Activated CD4-positive, alpha-beta memory T cell treated with anti-CD3 and anti-CD28 coated beads for 36 hours (primary cell): ENCODE measurements at places on chromosomes 11 and 22. TPM values are rescaled to one million over a fixed set of nuclear protein-coding genes. Genes with fewer than 3 reads are reported as not detected.

- H3K4me3 ChIP-seq, result peak within 1 kb of the TSS; percentile 55
- peaks cover 42% of the 10 kb centered on the region for H3K27me3 ChIP-seq
- H3K27ac ChIP-seq, result no peak within 1 kb of the TSS
- no peaks in the 10 kb centered on the region for H3K36me3 ChIP-seq
Observed at GRCh38 chr11:94767701-94768601, at the start of gene AMOTL1. AMOTL1 (plus strand) TSS chr11:94768356; CDS start chr11:94768512, 156 bp downstream.

DNA sequence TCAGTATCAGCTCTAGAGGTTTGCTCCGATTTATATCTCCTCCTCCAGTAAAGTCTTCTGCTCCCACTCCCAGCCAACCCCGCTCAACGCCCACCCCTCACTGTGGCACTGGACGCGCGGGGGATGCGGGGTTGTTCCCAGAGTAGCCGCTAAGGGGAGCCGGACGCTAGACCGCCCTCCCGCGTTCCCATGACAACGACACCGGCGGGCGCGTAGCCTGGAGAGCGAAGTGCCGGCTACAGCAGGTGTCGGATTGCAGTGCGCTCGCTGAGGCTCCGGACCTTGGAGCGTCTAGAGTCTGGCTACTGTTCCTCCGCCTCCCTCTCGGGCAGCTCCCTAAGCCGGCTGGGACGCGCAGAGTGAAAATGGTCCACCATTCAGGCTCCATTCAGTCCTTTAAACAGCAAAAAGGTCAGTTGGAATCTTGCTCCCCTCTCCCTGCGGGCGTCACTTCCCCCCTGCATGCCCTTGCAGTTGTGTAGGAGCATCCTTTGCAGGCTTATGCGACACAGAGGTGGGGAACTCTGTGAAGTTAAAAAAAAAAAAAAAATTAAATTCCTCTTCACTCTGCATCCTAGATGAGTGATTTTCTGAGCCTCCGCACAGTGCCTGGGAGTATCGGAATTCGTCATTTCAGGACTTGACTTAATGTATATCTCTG is at the start of gene ANO3:
Gene ANO3, plus strand, starts transcription at position 220 of the 661 bp plus-strand sequence. Its CDS starts 146 bp downstream, at position 366.
- no peaks in the 10 kb centered on the region for H3K4me1 ChIP-seq
- peaks cover 9% of the 10 kb centered on the region for H3K27me3 ChIP-seq
- no peak within 1 kb of the TSS for H3K4me3 ChIP-seq
- H3K27ac ChIP-seq, result no peak within 1 kb of the TSS
- no peaks in the 10 kb centered on the region for H3K36me3 ChIP-seq

GRCh38 chr22:25353516-25354445 is 134.3 kb downstream of the CRYBB2 start:
- no peak overlapping the region for H3K4me3 ChIP-seq
- no peaks in the 10 kb centered on the region for H3K27me3 ChIP-seq
- peaks cover 38% of the 10 kb centered on the region for H3K36me3 ChIP-seq
- DNase-seq, result peak; percentile 1

DNA sequence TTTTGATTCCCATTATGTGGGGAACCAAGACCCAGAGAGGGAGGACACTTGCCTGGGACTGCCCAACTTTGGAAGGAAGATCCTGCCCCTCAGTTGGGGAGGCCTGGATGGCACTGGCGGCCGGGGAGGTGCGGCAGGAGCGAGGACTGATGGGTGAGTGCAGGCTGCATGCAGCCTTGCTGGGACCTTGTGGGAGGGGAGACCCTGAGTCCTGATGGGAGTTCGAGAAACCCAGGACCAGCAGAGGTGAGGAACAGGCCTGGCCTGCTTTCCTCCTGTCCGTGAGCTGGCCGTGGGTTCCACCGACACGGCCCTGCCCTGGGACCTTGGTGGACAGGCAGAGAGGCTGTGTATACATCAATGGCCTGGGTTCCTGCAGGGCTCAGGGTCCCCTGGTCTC is 19.3 kb upstream of the SMIM38 start:
- H3K27ac ChIP-seq, result no peak overlapping the region
- no peaks in the 10 kb centered on the region for H3K27me3 ChIP-seq
- peaks cover 3% of the 10 kb centered on the region for H3K36me3 ChIP-seq
- no peak overlapping the region for H3K4me3 ChIP-seq
- peaks cover 12% of the 10 kb centered on the region for H3K4me1 ChIP-seq
- no peak for DNase-seq

GRCh38 chr11:34468209-34468841 is 29.6 kb downstream of the CAT start:
- peaks cover 7% of the 10 kb centered on the region for H3K4me1 ChIP-seq
- H3K36me3 ChIP-seq, result peaks cover 36% of the 10 kb centered on the region
- peak; percentile 67 for DNase-seq
- H3K27me3 ChIP-seq, result no peaks in the 10 kb centered on the region

GRCh38 chr11:117154468-117154867 is 10.4 kb downstream of the PAFAH1B2 start:
- peaks cover 26% of the 10 kb centered on the region for H3K4me1 ChIP-seq
- no peaks in the 10 kb centered on the region for H3K27me3 ChIP-seq
- H3K4me3 ChIP-seq, result no peak overlapping the region
- H3K27ac ChIP-seq, result no peak overlapping the region
- peaks cover 16% of the 10 kb centered on the region for H3K36me3 ChIP-seq

DNA sequence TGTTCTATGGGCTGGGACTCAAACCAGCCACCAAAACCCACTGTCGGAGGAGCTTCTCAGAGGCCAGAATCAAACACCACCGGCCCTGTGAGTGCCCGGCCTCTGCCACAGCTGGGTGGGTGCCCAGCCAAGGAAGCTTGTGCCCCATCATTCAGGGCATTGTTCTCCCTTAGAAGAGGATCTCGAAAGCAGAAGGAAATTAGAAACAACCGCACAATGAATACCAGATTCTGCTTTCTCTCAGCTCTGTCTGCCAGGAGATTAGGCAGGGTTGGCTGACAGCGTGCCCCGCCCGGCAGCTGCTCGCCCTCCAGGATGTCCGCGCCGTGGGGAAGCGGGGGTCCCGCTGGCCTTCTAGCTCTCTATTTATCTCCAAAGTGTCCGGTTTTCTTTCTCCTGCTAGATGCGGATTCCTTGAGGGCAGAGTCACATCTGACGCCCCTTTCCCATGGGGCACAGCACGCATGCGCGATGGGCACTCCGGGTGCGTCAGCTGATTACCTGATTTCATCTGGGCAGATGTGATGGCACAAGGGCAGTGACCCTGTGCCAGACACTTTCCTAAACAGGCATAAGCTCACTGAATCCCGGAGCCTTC is 25.5 kb downstream of the SCGB1A1 start:
- peaks cover 9% of the 10 kb centered on the region for H3K4me1 ChIP-seq
- H3K27ac ChIP-seq, result no peak overlapping the region
- no peaks in the 10 kb centered on the region for H3K36me3 ChIP-seq
- H3K27me3 ChIP-seq, result peaks cover 11% of the 10 kb centered on the region
- H3K4me3 ChIP-seq, result peak overlapping the region; percentile 68

- peaks cover 8% of the 10 kb centered on the region for H3K4me1 ChIP-seq
- H3K4me3 ChIP-seq, result no peak overlapping the region
- no peaks in the 10 kb centered on the region for H3K36me3 ChIP-seq
- H3K27ac ChIP-seq, result no peak overlapping the region
Observed at GRCh38 chr11:27467181-27467913, 5.2 kb downstream of the LGR4 start.

The CLDN25 gene
- total RNA-seq, result not detected

The ZNF143 gene
- 48.2 TPM for total RNA-seq

The TCN1 gene
- not detected for total RNA-seq

The OR52I1 gene
- total RNA-seq, result not detected

The SLC17A6 gene
- total RNA-seq, result not detected

The AAMDC gene
- total RNA-seq, result 10.0 TPM

The WNT11 gene
- not detected for total RNA-seq

The KCNA4 gene
- total RNA-seq, result not detected

The APOA5 gene
- not detected for total RNA-seq

The MPPED2 gene
- total RNA-seq, result not detected
